Nucleus accumbens (tissue), 56 donors: ENCODE measurements at places on chromosomes 11 and 22.

- no peak for DNase-seq
Measured at GRCh38 chr11:78526497-78527146, 48.0 kb downstream of the NARS2 start.

DNA sequence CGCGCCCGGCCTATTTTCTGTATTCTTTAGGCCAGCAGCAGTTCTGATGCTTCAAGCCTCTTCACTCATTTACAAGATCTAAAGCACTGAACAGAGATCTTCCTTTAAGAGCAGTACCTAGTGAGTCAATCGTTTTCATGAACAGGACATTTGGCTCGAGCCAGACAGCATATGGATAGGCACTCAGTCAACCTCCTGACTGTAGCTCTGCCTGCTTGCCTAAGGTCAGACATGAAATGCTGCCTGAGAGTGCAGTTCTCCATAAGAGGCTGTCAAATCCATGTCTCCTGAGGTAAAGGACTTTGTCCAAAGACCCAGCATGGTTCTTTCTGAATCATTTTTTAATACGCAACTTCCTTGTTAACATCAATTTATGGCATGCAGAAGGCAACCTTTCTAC is 941.2 kb downstream of the DLG2 start:
- DNase-seq = no peak

DNA sequence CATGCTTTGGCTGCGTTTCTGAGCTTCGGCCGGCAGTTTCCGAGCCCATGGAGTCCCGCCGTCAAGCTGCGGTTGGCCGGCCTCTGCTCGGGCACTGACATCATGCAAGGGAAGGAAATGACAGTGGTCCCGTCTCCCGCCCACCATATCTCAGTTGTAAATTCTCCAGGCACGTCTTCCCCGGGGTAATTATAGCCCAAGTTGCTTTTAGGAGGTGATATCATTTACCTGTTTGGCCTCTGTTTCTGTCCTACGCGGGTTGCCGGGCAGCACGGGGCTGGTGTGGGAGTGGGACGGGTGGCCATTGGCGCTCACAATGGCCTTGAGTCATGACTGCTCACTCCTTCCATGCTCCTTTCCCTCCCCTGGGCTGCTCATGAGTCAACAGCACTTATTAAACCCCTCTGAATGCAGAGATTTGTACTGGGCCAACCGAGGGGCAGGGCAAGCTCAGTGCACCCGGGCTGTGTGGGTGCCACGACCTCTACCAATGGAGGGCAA is 4.2 kb upstream of the ANO1 start:
- DNase-seq = no peak

GRCh38 chr11:119729581-119729927 is 554 bp upstream of the NECTIN1 start:
- no peak for DNase-seq

- no peak for DNase-seq
Measured at GRCh38 chr22:26066534-26066933, 102.7 kb upstream of the SEZ6L start.

DNA sequence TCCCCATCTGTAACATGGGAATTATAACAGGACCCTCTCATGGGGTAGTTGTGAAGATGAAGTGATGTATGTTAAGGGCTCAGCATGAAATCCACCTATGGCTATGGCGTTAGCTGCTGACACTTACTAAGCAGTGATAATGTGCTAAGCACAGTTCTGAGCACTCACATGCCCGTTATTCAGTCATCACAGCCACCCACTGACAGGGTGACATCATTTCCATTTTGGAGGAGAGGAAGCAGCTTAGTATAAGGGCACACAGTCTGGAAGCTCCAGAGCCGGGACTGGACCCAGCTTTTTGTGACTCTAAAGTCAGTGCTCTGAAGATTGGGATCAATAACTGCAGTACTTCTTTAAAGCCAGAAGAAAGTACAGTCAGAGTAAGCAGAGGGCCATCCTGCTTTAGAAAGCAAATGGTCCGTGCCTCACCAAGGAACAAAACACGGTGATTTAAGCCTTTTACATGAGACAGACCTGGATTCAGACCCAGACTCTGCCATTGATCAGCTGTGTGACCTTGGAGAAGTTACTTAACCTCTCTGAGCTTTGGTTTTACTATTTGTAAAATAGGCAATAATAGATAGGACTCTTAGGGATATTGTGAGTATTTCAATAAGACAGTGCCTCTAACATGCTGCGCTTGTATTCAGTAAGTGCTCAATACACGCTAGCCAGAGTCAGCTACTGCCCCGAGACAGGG is 61.5 kb downstream of the SGSM1 start:
- no peak for DNase-seq

- no peak for DNase-seq
Measured at GRCh38 chr11:14232652-14233051, 126.3 kb downstream of the RRAS2 start.

GRCh38 chr22:37276776-37277175 is 5.5 kb upstream of the CYTH4 start:
- DNase-seq = no peak

DNA sequence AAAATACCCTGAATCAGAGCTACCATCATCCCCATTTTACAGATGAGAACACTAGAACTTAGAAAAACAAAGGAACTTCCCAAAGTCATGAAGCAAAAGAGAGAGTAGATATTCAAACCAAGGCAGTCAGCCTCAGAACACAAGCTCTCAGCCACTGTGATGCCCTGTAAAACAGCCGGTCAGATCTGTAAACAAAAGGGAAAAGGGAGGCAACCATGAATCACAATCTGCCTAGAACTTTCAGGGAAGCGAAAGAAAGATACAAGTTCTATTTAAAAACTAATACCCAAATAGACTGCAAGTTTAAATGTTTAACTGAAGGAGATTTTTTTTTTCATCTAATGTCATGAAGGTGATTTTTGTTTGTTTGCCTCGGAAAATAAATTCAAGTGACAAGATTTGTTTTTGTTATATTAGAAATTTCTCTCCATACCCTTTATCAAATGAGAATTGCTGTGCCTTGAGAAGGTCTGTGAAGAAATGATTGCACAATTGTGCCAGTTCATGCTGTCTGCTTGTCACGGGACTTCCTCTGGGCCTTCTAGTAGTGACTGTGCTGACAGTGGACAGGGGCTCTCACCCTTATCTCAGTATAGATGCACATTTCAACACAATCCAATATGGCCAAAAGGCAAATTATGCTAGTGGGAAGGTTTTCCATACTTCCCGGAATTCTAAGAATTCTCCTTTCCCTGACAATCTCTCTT is 11.7 kb downstream of the SAA1 start:
- DNase-seq = no peak

GRCh38 chr11:113952070-113952469 is 22.8 kb upstream of the HTR3A start:
- no peak for DNase-seq

DNA sequence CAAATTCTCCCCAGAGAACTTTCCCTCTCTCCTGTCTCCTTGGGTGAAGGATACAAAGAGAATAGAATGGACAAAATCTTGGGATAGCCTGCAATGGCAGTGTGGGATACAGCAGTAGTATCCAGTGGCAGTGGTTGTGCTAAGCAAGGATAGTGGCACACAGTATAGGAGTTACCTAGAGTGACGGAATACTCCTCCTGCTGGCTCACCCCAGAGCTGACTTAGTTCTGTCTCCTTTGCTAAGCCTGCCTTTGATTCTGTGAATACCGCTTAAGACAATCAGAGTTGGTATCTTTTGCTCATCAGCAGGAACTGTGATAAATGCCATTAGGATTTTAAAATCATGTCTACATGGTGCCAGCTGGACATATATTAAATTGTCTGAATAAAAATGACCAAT is 404.3 kb downstream of the JRKL start:
- no peak for DNase-seq

DNA sequence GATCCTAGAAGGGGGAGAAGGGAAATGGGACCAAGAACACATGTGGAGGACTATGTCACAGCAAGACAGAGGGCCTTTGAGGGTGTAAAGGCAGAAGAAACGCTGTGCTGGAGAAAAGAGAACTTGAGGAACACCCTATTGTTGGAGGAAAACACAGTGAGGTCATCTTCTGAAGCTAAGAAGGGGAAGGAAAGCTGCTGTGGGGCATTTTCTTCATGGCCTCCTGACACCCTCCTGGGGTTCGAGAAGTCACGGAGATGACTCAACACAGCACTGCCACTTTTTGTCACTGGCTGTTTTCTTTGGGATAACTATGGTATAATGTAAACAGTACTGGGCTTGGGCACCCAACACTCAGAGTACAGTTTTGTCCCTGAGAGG is 492.6 kb upstream of the CADM1 start:
- DNase-seq = no peak

DNA sequence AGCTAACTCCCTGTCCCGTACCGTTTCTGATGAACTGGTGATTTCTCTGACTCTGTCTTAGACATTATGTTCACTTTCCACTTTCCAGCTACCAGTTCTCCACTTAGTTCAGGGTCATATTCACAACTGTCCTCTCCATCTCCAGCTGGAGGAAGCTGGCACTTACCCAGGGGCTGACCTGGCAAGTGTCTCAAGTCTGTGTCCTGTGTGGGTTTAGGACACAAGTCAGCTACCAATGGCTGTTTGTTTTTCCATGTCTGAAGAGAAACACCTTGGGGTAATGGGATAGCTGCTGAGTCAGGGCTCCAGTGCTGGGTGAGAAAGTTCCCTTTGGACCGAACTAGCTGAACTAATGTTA is 134.4 kb downstream of the CSNK2A3 start:
- DNase-seq = no peak

GRCh38 chr11:2258501-2259465 is 11.6 kb downstream of the ASCL2 start:
- DNase-seq = no peak

GRCh38 chr11:66020618-66021357 is 5.5 kb downstream of the CATSPER1 start:
- no peak for DNase-seq

- DNase-seq = no peak
Measured at GRCh38 chr11:17652556-17652955, 66.8 kb upstream of the MYOD1 start.

GRCh38 chr22:26482161-26482560 is 1.4 kb downstream of the HPS4 start:
- no peak for DNase-seq

DNA sequence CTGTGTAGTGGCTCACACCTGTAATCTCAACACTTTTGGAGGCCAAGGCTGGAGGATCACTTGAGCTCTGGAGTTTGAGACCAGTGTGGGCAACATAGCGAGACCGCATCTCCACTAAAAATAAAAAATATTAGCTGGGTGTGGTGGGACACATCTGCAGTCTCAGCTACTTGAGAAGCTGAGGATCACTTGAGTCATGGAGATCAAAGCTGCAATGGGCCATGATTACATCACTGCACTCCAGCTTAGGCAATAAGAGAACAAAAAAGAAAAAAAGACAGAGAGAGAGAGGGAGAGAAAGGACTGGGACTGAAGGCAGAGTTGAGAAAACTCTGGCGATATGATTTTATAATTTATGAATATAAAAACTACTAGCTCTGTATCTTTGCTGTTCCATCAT is 473.1 kb downstream of the LRRC4C start:
- DNase-seq = no peak

DNA sequence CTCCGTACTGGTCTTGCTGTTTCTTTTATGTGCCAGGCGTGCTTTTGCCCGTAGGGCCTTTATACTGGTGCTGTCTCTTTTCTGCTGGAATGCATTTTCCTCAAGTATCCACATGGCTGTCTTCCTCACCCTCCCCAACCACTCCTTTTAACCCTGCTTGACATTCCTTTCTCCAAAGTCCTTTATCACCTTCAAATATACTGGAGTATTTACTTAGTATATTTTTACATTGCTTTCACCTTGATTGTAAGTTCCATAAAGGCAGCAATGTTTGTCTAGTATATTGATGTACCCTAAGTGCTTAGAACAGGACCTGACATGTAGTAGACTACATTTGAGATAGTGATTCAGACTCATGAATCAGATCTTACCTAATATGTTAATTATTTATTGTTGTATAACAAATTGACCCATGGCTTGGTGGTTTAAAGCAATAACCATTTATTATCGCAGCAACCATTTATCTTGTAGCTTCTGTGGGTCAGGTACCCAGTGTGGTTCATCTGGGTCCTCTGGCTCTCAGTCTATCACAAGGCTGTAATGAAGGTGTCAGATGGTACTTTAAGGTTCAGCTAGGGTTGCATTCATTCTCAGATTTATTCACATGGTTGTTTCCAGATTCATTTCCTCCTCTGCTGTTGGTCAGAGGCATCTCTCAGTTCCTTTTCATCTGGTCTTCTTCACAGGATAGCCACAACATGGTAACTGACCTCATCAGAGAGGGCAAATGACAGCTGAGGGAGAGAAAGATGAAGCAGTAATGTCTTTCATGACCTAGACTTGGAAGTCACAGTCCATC is 34.2 kb downstream of the DDX10 start:
- no peak for DNase-seq

- no peak for DNase-seq
Measured at GRCh38 chr11:6225024-6225423, 9.4 kb downstream of the FHIP1B start.

- no peak for DNase-seq
Measured at GRCh38 chr11:44208976-44209603, 100.8 kb downstream of the ALX4 start.

DNA sequence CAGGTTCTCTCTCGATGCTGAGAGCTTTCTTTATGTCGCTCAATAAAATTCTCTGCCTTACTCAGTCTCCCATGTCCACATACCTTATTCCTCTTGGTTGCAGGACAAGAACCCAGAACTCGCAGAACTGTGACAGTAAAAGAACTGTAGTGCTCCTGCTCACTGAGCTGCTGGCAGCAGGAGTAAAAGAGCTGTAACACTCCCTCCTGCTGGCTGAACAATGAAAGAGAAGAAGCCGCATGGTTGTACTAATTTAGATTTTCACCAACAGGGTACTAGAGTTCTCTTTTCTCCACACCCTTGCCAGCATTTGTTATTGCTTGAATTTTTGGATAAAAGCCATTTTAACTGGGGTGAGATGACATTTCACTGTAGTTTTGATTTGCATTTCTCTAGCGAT is 433.2 kb downstream of the GUCY1A2 start:
- no peak for DNase-seq

- no peak for DNase-seq
Measured at GRCh38 chr11:132314911-132315455, 944.6 kb downstream of the NTM start.

- no peak for DNase-seq
Measured at GRCh38 chr22:47225931-47226633, 463.6 kb downstream of the TBC1D22A start.

- DNase-seq = no peak
Measured at GRCh38 chr11:11668274-11668673, 46.5 kb upstream of the GALNT18 start.

GRCh38 chr11:64649291-64649697 is 58.3 kb downstream of the SLC22A12 start:
- no peak for DNase-seq
